Left cardiac atrium (tissue), 4 donors: ENCODE measurements at places on chromosomes 12 and 14. TPM values are rescaled to one million over a fixed set of nuclear protein-coding genes. Genes with fewer than 3 reads are reported as not detected.

IAPP gene
- total RNA-seq, result not detected

DNA sequence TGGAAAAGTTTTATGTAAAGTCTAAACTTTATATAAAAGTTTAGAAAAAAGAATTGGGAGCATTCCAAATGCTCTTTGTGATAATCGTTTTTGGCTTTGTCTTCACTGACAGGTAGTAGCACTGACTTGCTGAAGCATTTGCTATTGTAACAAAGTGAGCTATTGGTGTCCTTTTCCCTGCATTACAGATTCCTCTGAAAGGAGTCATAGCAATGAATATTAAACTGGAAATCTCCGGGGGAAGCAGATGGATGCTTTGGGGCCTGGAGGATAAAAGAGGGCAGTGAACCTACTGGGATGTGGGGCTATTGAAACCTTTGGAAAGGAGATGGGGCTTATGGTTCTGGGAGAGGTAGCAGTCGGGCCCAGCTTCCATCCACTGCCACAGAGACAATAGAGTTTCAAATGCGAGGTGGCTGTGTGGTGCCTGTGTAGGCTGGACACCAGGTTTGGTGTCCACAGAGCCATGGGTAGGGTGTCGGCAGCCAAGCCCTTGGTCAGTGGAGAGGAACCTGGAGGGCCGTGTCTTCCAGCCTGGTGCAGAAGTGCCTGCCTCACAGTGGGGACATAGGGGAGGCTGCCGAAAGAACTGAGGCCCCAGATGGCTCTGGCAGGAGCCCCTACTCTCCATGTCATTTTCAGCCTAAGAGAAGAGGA is 10.1 kb downstream of the GSG1 start:
- no peak for DNase-seq

SMIM41 gene
- 0.27 TPM for total RNA-seq

DNA sequence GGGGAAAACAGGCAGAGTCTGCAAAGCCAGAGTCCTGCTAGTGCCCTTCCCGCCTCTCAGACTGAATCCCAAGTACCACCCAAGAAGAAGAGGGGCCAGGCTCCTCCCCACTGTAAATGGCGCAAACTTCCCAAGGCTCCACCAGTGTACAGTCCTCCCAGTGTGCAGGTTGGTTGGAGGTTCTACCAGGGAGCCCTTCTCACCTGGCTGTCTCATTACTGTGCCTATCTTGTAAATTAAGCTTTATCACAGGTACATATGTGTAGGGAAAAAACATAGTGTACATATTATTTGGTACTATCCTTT is 189.7 kb downstream of the FSCB start:
- DNase-seq, result no peak

ATL1 gene
- 1.7 TPM for total RNA-seq

DNA sequence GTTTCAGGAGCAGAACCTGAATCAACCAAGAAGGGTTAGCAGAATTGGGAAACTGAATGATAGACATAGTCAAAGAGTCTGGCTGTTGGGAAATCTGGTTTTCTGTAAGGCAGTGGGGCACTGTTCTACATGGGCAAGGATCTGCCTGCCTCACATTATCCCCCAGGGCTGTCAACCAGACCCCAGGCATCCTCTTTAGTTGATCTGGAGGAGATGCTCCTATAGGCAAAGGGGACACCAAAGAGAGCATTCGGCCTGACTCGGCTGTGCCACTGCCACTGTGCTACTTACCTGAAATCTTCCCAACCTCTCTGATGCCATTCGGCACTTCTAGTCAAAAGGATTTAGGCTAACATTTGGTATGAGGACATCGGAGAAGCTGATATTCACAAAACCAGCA is 4.1 kb downstream of the ISCU start:
- no peak for DNase-seq

ACTR6 gene
- 19.7 TPM for total RNA-seq

- DNase-seq, result no peak
These were observed 3.3 kb upstream of the TTC9 start for GRCh38 chr14:70638416-70638815.

DNA sequence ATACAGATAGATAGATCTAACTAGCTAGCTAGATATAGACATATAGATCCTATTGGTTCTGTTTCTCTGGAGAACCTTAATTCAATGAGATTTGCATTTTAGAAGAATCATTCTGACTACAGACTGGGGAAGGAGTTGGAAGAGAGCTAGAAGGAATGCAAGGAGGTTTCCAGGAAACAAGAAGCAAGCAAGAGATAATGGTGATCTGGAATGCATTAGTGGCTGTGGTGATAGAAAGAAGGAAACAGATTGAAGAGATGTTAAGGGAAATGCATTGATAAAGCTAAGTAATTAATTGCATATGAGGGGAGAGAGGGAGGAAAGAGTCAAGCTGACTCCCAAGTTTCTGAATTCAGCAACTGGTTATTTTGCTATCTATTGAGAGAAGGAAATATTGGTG is 42.7 kb downstream of the DBX2 start:
- DNase-seq, result no peak

DNA sequence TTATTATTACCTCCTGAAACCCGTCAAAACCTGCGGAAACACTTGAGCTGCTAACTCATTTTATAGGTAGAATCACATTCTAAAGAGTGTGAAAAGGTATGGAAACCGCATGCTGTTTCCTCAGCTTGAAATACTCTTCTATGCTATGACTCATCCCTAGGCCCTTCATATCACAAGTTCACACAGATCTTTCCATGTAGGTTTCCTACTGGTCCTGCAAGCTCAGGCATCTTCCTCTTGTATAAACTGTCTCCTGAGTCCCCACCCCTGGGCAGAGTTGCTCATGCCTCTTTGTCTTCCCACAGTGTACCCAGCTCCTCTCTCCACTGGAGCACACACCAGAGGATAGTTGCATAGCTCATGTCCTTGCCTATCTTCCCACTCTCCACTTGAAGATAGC is 84.7 kb downstream of the CMAS start:
- no peak for DNase-seq

IRAK3 gene
- 16.7 TPM for total RNA-seq

GRCh38 chr12:122908915-122909314 is 13.0 kb upstream of the VPS37B start:
- DNase-seq, result no peak

DNA sequence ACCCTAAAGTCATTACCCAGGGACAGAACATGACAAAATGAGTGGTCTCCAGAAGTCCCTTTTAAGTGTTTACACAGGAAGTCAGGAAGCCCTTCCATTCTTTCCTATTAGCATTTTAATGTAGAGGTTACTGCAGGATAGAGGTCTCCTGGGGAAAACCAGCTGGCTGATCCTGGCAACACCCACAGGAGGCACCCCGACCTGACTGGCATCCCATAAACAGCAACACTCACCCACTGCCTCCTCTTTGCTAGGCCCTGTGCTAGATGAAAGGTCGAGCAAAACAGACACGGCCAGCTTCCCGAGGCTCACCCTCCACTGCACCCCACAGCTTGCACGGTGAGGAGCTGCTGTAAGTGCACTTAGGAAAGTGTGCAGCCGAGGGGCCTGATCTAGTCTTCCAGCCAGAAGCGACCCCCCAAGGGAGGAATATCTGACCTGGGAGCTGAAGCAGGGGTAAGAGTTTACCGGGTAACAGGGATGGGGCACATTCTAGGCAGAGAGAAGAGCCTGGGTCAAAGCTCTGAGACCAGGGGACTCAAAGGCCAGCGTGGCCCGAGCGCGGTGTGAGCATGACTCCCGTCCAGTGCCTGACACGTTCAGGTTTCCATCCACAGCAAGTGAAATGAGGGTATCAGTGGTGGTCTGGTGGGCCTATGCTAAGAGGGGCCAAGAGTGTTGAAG is 9.0 kb downstream of the DAZAP2 start:
- DNase-seq, result no peak

- no peak for DNase-seq
These were observed 5.8 kb downstream of the RACGAP1 start for GRCh38 chr12:50019524-50019923.

CDCA3 gene
- not detected for total RNA-seq

DNA sequence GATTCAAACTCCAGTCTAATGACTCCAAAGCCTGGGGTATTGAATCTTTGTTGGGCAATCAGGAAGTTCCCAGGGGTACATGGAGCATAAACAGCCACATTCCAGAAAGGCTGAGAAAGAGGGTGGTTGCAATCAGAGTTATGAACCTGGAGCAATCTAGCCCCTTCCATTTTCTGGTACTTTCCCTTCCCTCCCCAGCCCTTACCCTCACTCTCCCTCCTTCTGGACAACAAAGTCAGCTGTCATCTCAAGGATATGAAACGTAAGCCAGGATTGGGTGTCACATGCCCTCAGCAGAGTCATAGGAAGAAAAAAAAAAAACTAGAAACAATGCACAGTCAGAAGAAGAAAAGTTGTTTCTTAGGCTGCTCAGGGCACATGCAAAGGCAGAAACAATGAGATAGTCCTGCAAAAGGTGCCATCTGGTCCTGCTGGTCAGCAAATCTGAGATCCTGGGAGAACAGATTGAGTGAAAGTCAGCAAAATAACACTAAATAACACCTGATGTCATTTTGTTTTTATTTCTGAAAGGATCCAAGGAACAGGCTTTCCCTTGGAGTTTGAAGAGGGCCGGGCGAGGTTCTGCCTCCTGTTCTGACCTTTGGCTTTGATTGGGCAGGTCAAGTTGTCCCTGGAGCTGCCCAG is 27.1 kb downstream of the TMEM229B start:
- no peak for DNase-seq
